ENCODE measurements at places on chromosomes 2 and 18.

DNA sequence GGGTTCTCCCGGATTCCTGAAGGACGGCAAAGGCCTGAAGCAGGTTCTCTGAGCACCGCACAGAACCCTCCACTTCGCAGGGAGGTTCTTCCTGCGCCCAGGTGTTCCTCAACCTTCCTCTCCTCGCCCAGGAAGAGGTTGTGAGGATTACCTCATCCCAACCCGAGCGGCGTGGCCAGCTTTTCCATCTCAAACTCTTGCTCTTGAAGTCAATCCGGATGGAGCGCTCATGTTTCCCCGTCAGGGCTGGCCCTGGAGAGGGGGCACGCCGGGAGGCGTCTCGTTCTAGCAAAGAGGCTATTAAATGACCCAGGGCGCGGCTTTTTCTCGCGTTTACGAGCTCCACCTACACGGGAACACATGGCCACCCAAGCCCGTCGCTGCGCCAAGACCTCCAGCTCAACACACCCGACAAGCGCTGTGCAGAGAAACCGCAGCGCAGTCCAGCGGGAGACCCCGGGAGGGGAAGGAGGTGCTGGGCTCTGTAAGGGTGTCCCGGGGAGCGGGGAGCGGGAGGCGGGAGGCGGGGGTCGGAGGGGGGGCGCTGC, 540 bp upstream of the RAB10 start:
- no peak for DNase-seq

- DNase-seq: no peak
Measured at GRCh38 chr2:55045780-55046179, 4.5 kb downstream of the RTN4 start.

GRCh38 chr2:88452980-88453582, 588 bp upstream of the FOXI3 start:
- no peak for DNase-seq

DNA sequence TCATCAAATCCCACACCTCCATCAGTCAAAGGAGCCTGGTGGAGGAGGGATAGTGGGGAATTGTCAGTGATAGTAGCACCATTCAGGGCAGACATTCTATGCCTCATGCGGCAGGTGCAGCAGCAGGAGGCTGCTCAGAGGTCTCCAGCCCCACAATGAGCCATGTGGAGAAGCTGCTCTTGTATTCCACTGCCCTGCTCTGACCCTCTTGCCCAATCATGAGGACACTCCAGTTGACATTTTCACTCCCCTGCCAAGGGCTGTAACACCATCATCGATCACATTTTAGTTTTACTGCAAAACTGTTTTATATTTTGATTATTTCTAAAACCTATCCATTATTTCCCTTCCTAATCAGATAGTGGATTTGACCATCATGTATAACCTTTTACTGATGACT, 487.6 kb upstream of the KLHL29 start:
- DNase-seq: no peak

GRCh38 chr18:10558967-10559298, 33.1 kb downstream of the NAPG start:
- DNase-seq: no peak

Data from forelimb muscle (tissue), 1 donor.